Ovary (tissue), 10 donors: ENCODE measurements at places on chromosomes 1 and 21. TPM values are rescaled to one million over a fixed set of nuclear protein-coding genes. Genes with fewer than 3 reads are reported as not detected.
A peak's percentile ranks its signal among the peaks of the same experiment; 100 is the strongest.

GRCh38 chr1:199002661-199003060, 363.8 kb downstream of the PTPRC start:
- no peak overlapping the region for H3K4me3 ChIP-seq
- no peaks in the 10 kb centered on the region for H3K36me3 ChIP-seq
- no peaks in the 10 kb centered on the region for H3K27me3 ChIP-seq
- DNase-seq, result no peak
- H3K27ac ChIP-seq, result no peak overlapping the region

DNA sequence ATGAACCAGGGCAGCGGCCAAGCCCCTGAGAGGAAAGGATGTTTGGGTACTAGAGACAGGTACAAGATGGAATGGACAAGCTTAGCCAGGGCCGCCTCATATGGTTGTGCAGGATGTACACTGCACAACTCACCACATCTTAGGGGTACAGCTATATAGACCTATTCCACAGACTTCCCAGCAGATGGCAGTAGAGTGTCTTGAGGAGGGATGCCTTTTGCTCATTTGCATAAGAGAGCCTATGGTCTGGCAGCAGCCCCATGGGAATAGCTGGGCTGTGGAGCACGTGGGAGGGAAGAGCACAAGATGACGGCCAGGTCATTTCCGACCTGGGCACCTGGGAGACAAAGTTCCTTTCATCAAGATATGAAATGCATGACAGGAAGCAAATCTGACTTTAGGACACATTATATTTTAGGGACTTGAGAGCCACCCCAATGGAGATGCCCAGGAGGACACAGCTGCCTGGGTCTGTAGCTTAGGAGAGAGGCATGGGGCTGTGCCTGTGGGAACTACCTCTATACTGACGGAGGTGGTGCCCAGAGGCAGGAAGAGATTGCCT, 215.5 kb downstream of the KCNJ6 start:
- no peak for DNase-seq
- no peaks in the 10 kb centered on the region for H3K27me3 ChIP-seq
- H3K27ac ChIP-seq, result no peak overlapping the region
- H3K4me3 ChIP-seq, result no peak overlapping the region
- H3K4me1 ChIP-seq, result no peaks in the 10 kb centered on the region

GRCh38 chr1:149931212-149931790, 3.7 kb upstream of the SF3B4 start:
- no peak overlapping the region for H3K4me3 ChIP-seq
- no peak overlapping the region for H3K27ac ChIP-seq
- peaks cover 16% of the 10 kb centered on the region for H3K4me1 ChIP-seq
- H3K36me3 ChIP-seq, result no peaks in the 10 kb centered on the region
- no peaks in the 10 kb centered on the region for H3K27me3 ChIP-seq
- no peak for DNase-seq

DNA sequence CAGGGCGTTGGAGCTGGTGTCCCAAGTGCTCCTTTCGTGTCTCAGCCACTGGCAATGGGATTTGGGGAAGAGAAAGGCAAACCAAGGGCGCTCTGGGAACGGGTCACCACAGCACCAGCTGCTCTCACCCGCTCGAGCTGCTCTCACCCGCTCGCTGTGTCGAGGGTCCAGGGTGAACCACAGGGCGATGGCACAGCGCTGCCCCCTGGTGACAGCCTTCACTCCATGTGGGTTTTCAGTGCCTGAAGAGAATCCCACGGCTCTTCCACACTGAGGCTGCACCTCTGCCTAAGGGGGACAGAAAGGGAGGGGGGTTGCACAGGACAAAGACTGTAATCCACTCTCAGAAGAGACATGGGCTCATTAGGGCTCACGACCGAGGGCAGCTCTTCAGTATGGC, 7.1 kb upstream of the CLDN19 start:
- H3K4me1 ChIP-seq, result no peaks in the 10 kb centered on the region
- H3K4me3 ChIP-seq, result no peak overlapping the region
- no peaks in the 10 kb centered on the region for H3K36me3 ChIP-seq
- peak; percentile 44 for DNase-seq
- no peaks in the 10 kb centered on the region for H3K27me3 ChIP-seq
- no peak overlapping the region for H3K27ac ChIP-seq

GRCh38 chr1:185402930-185403329, 85.9 kb upstream of the IVNS1ABP start:
- no peak overlapping the region for H3K4me3 ChIP-seq
- no peaks in the 10 kb centered on the region for H3K4me1 ChIP-seq
- H3K36me3 ChIP-seq, result no peaks in the 10 kb centered on the region
- no peak for DNase-seq

DNA sequence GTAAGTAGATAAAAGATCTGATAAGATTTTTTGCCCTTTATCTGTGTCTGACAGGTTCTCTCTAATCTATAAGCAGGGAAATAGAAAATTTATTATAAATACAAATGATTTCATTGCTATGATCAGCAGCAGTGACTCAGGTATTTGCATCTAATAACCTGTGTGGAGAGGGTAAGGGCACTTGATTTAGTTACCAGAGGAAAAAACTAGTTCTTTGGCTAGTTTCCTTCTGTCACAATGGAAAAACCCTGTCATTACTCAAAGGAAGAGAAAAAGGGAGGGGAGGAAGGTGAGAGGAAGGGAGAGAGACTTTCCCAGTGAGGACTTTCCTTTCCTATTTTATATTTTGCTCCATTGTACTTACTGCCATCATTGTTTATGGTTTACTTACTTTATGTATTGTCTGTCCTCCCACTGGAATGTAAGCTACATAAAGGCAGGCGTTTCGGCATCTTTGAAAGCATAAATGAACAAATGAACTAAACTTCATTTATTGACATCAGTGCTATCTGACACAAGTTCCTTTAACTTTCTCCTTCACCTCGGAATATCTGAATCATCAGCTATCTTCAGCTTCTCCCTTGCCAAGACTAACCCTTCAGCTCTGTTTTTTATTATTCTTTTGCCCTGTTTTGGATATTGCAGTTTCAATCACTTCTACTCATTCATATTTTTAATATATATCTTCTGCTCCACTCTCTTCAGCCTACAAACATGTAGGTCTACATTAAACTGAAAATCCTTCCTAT, 34.9 kb downstream of the WDR3 start:
- no peaks in the 10 kb centered on the region for H3K27me3 ChIP-seq
- no peak for DNase-seq
- H3K36me3 ChIP-seq, result no peaks in the 10 kb centered on the region
- H3K4me3 ChIP-seq, result no peak overlapping the region

GRCh38 chr1:167447521-167448136, 70.7 kb downstream of the CD247 start:
- H3K4me1 ChIP-seq, result no peaks in the 10 kb centered on the region
- DNase-seq, result no peak
- H3K36me3 ChIP-seq, result no peaks in the 10 kb centered on the region
- H3K4me3 ChIP-seq, result no peak overlapping the region
- no peak overlapping the region for H3K27ac ChIP-seq

- H3K4me1 ChIP-seq, result no peaks in the 10 kb centered on the region
- H3K4me3 ChIP-seq, result no peak overlapping the region
- no peaks in the 10 kb centered on the region for H3K27me3 ChIP-seq
- no peak overlapping the region for H3K27ac ChIP-seq
- DNase-seq, result no peak
Measured at GRCh38 chr1:193705554-193705981, 519.2 kb upstream of the B3GALT2 start.

- no peaks in the 10 kb centered on the region for H3K27me3 ChIP-seq
- no peak for DNase-seq
- H3K4me1 ChIP-seq, result no peaks in the 10 kb centered on the region
- H3K4me3 ChIP-seq, result no peak overlapping the region
Measured at GRCh38 chr1:20983297-20983889, 193.3 kb downstream of the EIF4G3 start.

DNA sequence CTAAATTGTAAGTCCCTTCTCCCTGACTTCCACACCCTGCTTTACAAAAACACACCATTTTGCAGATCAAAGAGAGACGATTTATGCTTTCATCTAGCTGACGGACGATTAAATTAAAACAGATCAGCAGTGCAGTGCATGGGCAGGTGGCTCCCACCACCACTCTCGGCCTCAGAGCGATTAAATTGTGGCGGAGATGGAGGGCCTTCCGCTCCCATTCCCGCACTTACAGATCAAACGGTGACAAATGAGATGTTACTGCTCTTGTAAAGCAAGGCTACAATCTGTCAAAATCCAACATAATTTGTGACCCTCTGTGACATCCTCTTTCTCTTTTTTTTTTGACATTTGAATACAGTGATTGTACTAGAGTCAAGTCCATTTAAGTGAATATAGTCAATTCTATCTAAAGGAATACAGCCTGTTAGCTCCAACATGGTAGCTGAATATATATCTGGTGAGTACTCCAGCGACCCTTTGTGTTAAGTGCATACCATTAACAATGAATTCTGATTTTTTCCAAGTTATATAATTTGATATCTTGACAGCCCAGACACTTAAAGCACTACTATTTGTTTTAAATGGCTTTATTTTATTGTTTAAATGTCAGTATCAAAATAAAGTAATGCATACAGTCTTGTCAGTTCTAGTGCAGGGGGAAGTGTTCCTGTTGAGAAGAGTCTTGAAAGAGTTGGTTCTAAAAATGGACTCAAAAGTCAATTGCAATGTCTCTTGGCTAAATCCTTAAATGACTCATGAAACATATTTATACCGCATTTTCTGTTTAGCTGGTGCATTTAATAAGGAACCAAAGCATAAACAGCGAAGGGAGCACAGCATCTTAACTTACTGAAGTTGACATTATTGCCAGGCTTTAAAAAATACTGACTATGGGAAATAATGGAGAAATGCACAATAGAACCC, 109.0 kb downstream of the ESRRG start:
- no peak overlapping the region for H3K4me3 ChIP-seq
- no peaks in the 10 kb centered on the region for H3K36me3 ChIP-seq
- DNase-seq, result no peak
- no peak overlapping the region for H3K27ac ChIP-seq

GRCh38 chr1:116557323-116557878, 13.4 kb downstream of the CD58 start:
- no peak overlapping the region for H3K27ac ChIP-seq
- DNase-seq, result no peak
- H3K4me1 ChIP-seq, result no peaks in the 10 kb centered on the region
- no peaks in the 10 kb centered on the region for H3K27me3 ChIP-seq
- H3K4me3 ChIP-seq, result no peak overlapping the region

DNA sequence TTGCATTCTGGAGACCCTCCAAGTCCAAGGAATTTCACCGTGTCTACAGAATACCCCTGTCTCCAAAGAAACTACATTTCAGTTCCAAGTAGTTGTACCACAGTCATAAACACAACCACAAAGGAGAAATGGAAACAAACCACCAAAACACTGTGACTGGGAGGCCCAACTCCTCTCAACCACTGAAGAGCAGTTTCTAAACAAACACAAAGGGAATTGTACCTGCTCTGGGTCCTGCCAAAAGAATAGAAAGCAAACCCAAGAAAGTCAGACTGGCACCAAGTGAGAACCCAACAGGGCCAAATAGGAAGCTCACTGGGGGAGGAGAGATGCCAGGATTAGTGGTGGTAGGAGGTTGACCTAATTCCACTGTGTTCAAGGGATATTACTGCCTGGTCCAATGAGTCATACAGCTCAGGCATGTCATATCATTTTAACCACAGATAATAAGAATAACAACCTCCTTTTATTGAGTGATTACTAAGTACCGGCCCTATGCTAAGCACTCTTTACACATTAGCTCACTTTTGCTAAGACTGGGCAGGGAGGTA, 123.9 kb upstream of the PPP2R5A start:
- H3K4me1 ChIP-seq, result peaks cover 2% of the 10 kb centered on the region
- H3K4me3 ChIP-seq, result no peak overlapping the region
- no peaks in the 10 kb centered on the region for H3K27me3 ChIP-seq

DNA sequence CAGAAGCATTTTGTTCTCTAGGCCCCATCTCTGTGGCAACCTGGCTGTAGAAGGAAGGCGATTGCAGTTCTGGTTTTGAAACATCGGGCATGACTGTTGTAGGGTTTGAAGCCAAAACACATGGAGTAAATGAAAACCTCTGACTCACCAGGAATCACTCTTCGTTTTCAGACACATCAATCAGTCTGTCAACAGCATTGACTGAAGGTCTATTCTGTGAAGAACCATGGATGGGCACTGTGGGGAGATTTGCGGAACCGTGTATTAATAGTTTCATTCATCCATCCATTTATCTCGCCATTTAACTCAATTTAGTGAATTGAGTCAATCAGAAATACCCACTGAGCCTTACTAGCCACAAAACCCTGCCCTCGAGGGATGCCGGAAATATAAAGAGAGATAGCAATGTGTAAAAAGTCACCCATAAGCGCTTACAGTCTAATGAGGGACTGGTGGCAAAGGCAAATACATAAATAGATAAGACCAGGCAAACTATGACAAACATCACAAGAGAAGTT, 364.6 kb upstream of the PROX1 start:
- no peak overlapping the region for H3K4me3 ChIP-seq
- H3K4me1 ChIP-seq, result no peaks in the 10 kb centered on the region
- no peaks in the 10 kb centered on the region for H3K27me3 ChIP-seq
- DNase-seq, result no peak
- H3K27ac ChIP-seq, result no peak overlapping the region

- H3K27ac ChIP-seq, result no peak overlapping the region
- H3K4me1 ChIP-seq, result peaks cover 4% of the 10 kb centered on the region
- H3K36me3 ChIP-seq, result no peaks in the 10 kb centered on the region
- DNase-seq, result no peak
Measured at GRCh38 chr1:182835806-182836205, 3.3 kb upstream of the DHX9 start.

DNA sequence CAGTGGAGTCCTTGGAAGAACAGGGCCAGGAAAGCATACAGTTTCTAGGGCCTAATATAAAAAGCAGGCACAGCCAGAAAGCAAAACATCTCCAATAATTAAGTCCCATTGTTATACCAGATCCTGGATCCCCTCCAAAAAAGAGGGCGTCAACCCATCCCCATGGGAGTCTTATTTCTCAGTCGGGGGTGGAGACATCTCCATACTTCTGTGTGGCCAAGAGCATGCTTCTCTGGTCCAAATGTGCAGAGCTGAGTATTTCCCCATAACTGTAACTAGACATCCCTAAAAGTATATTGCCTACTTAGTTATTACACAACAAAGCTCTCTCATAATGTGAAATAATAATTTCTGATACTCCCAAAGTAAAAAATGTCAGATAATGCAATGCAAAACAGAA, 104.2 kb upstream of the SOX13 start:
- no peaks in the 10 kb centered on the region for H3K4me1 ChIP-seq
- no peak overlapping the region for H3K4me3 ChIP-seq
- H3K36me3 ChIP-seq, result no peaks in the 10 kb centered on the region
- no peak for DNase-seq
- H3K27ac ChIP-seq, result no peak overlapping the region
- no peaks in the 10 kb centered on the region for H3K27me3 ChIP-seq

Gene PPM1J
- total RNA-seq, result 2.9 TPM

Gene NDUFV3
- total RNA-seq, result 37.8 TPM

Gene RGS7
- 0.31 TPM for total RNA-seq

Gene BTBD8
- 2.0 TPM for total RNA-seq

Gene PSRC1
- 2.5 TPM for total RNA-seq

Gene WDR4
- total RNA-seq, result 16.8 TPM

Gene SELP
- total RNA-seq, result 5.2 TPM

Gene RAVER2
- total RNA-seq, result 7.4 TPM

Gene IFI6
- total RNA-seq, result 30.3 TPM

Gene C1orf216
- 12.6 TPM for total RNA-seq

Gene PSEN2
- 19.4 TPM for total RNA-seq

Gene OR2M3
- total RNA-seq, result not detected

Gene OR2T2
- total RNA-seq, result not detected
